Smooth muscle cell of the brain vasculature (primary cell): ENCODE measurements at places on chromosomes 13 and 19.

GRCh38 chr13:113441661-113442060 is 11.6 kb downstream of the ADPRHL1 start:
- DNase-seq, result no peak

DNA sequence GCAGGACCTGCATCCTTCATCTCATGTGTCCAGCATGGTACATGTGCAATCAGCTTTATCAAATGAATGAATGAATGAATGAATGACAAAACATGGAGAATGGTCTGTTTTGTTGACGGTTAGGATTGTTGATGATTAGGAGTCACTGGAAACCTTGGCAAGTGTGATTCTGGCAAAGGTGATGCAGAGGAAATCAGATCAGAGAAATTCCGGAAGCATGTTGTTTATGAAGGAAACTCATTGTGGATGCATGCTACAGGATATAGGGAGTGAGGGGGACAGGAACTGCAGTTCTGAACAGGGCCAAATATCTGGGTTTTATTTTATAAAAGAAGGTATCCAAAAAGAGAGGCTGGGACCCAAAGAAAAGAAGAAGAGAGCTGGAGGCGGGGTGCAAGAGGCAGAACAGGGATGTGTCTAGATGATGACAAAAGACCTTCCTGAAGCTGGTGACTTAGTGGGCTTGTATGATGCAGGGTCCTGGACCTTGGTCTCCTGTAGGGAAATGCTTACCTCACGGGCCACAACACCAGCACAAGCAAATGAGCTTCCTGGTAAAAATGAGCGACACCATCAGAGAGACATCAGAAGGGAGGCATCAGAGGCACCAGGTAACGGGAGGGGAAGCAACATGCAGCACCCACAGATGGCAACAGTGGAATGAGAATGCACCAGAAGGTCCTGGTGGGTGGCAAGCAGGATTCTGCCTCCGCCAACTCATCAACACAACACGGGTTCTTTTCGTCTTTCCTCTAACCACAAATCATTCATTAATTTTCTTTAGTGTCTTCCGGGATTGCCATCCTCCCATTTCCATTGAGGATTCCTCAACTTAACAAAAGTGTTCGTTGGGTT is 159.6 kb downstream of the FOXO1 start:
- no peak for DNase-seq

- DNase-seq, result no peak
These were observed 8.0 kb downstream of the STK24 start for GRCh38 chr13:98568918-98569317.

- no peak for DNase-seq
These were observed 16.8 kb downstream of the PABPC3 start for GRCh38 chr13:25112695-25113255.

DNA sequence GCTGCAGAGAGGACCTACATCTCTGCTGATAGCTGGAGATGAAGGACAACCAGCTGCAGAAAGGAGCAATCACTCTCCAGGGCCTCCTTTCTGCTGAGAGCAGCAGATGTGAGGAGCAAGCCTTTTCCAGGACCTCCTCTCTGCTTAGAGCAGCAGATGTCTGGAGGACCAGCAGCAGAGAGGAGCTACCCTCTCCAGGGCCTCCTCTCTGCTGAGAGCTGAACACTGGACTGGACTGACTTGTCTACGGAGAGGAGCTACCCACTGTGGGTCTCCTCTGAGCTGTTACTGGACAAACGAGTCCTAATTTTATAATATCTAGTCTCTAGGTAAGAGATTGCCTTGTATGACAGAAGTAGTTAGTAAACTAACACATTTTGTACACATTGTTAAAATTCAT is 40.8 kb upstream of the FLT1 start:
- no peak for DNase-seq

DNA sequence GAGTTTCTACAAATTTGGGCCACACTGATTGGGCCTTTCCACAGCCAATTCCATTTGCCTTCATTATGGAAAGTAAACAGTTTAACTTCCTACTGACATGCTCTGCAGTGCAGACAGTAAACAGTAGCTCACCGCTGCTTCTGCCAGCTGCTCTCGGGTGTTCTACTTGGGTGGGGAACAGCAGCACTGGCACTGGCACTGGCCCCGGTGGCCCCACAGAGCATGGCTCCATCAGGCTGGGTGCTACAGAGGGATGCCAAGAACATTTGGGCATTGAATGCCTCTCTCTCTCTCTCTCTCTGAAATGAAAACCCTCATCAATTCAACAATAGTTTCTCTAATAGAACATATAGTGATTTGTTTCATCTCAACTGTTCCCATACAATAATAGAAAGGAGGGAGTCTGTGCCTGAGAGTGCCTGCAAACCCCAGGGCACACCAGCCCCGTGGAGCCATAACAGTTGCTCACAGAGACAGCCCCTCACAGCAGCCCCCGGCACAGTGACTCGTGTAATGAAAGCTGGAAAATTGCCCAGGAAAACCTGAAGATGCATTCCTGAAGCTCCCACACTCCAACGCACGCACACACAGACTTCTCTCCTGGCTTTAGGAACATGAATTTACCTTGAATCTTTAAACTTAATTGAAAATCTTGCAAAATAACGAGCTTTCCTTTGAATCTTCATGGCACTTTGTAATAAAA is 38.2 kb upstream of the GJB6 start:
- no peak for DNase-seq

DNA sequence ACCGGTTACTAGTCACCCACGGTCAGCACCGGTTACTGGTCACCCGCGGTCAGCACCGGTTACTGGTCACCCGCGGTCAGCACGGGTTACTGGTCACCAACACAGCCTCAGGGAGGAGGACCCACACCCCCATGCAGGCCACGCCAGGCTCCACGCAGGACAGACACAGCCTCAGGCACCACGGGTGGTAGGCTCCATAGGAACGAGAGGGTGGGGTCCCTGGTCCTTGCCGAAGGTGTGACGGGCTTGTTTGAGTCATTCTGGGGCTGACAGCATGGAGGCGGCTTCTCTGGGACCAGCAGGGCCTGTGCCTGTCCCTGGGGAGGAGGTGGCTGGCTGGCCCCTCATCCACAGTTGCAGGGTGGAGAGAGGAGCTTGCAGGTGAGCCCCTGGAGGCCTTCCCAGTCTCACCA is 122.8 kb upstream of the SOX1 start:
- DNase-seq, result no peak

GRCh38 chr19:23118400-23118799 is 1.6 kb downstream of the ZNF730 start:
- no peak for DNase-seq

DNA sequence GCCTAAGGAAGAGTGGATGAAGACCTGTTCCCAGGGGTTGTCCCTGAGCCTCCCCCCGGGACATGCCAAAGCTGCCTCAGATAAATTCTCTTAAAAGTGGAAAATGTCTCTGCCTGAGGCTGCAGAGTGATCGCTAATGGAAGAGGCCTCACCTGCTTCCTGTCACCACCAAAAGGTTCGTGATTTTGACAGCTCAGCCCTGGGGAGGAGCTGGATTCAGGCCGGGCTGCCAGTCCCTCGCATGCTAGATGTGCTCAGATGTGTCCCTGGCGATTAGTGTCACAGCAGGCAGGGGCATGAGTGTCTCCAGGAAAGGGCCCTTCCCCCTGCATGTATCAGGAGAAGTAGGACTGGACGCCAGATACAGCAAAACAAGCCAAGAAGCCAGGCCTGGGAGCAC is 626.5 kb downstream of the UQCRFS1 start:
- DNase-seq, result no peak

GRCh38 chr19:30158067-30158892 is 213.9 kb upstream of the ZNF536 start:
- no peak for DNase-seq

- no peak for DNase-seq
These were observed 445.2 kb upstream of the MIR17HG start for GRCh38 chr13:90902255-90902654.

GRCh38 chr13:75368167-75368566 is 113.8 kb downstream of the TBC1D4 start:
- DNase-seq, result peak; percentile 82

DNA sequence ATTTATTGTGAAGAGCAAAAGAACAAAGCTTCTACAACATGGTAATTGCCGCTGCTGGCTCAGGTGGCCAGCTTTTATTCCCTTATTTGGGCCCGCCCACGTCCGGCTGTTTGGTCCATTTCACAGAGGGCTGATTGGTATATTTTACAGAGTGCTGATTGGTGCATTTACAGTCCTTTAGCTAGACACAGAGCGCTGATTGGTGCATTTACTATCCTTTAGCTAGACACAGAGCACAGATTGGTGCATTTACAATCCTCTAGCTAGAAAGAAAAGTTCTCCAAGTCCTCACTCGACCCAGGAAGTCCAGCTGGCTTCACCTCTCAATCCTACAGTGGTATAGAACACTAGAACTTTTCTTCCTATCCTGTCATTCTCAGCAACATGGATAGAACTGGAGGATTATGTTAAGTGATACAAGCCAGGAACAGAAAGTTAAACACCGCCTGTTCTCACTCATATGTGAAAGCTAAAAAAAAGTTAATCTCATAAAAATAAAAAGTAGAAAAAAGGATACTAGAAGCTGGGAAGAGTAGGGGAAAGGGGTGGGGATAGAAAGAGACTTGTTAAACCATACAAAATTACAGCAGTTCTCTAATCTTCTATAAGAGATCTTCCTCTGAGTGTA is 33.6 kb upstream of the FARP1 start:
- DNase-seq, result no peak

GRCh38 chr19:42279902-42280814 is 11.1 kb downstream of the CIC start:
- DNase-seq, result peak; percentile 62

- DNase-seq, result no peak
These were observed 63.8 kb downstream of the SCEL start for GRCh38 chr13:77599351-77599750.

- DNase-seq, result no peak
These were observed 17.2 kb downstream of the RASA3 start for GRCh38 chr13:114115191-114115671.

GRCh38 chr13:61036715-61037114 is 378.9 kb downstream of the PCDH20 start:
- no peak for DNase-seq

DNA sequence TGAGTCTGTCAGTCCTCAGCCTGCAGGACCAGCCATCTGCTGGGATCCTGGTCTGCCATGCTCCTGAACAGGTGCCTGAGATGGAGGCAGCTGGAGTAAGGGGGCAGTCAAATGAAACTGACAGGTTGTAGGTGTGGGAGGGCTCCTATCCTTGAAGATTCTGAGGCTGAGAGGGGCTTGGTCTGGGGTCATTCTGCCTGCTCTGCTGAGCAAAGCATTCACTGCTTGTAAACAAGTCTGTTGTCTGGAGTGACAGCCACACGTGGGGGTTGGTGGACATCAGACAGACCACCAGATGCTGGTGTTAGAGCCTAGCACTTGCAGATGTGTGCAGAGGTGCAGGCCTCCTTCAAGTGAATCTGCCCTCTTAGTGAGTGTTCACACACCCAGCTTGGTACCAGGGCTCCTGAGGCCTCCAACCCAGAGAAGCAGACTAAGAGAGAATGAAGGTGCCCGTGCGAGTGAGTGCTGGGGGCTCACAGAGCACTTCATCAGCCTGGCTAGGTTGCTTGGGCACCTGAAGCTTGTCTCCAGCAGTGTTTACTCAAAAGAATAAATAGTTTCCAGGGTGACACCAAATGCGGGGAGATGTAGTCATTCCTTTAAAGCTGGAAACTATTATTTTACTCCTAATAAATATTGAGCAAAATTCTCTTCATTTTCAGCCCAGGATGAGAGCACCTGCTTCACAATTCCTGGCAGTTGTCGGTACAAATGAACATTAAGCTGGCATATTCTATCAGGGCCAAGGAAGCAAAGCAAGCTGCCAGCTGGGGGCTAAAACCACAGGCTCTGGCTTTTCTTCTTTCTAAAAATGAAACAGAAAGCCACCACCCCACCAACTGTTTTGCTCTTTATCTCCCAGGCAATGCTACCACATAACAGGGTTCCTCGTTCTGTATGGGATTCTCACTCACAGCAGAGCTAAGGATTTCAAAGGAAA is 82.3 kb downstream of the RNASEH2B start:
- no peak for DNase-seq

GRCh38 chr13:96834626-96835025 is 159.7 kb downstream of the OXGR1 start:
- DNase-seq, result no peak

DNA sequence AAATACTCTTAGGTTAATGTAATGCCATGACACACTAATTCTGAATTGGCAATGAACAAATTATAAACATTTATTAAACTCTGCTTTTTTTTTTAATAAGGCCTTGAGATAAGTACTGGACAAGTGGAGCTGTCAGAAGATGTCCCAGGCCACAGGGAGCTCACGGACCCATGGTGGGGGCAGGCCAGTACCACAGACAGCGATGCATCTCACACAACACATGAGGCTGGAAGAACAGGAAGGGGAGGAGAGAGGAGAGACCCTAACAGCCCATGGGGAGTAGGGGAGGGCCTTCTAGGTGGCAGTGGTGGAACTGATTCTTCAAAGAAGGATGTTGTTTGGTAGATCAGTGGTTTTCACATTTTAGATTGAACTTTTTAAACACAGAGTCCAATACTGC is 128.4 kb downstream of the LHFPL6 start:
- DNase-seq, result no peak

DNA sequence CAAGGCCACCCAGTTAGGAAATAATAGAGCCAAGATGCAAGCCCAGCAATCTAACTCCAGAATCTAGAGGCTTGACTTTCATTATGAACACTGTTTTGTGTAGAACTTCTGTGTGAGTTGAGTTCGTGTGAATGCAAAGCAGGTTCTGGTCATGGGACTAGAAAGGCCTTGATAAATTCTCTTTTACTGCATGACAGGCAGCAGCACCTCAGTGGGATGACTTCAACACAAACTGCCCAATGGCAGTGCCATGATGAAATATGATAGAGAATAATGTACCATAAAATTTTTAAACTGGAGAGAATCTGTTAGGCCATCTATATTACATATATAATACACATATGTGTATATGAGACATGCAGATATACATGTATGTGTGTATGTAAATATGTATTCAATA is 214.5 kb downstream of the KLF5 start:
- DNase-seq, result no peak

DNA sequence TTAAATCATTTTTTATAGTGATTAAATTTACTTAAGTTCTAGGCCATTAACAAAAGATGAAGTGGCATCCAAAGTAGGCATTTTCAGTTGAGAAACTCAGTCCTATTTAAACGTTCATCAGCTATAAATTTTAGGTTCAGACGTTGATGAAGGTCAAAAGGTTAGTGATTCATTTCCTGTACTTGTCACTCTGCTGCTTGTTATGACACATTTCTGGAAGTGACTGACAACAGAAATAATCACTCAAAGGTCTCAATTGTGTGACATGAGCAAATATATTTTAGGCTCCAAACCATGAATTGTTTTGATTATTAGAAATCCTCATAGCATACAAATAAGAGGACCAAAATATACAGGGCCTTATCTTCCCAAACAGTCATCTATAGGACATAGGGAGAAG is 10.3 kb upstream of the EDNRB start:
- no peak for DNase-seq

DNA sequence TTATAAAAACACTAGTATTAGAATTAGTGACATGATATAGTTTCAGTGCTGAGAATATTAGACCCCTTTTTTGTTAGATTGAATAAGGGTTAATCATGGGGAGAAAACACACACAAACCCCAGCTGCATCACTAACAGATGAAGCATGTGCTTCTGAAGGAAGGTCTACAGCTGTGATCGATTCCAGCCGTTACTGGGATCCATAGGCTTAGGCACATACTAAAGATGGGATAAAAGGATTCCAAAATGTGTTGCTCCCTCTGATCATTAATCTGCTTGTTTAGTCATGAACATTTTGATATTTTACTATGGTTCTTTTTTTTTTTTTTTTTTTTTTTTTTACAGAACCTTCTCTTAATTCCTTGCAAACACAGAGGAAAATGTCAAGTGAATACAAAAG is 1591.3 kb downstream of the EFNB2 start:
- no peak for DNase-seq
